ENCODE measurements at places on chromosomes 3 and 15.

DNA sequence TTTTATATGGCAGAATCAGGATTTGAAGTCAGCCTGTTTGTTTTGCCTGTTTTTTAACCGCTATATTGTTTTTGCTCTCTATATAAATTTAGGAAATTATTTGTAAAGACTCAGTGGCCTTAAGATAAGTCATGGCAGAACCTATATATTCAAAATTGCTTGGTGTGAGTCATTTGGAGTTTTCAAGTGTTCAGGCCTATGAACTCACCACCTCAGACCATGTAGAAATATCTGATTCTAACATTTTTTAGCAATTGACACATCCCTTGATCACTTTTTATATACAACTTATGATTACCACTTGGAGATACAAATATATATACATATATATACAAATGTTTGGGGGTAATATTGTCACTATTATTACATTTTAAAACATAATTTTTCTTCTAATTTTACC lies 95.7 kb downstream of the VGLL3 start:
- no peak for DNase-seq

DNA sequence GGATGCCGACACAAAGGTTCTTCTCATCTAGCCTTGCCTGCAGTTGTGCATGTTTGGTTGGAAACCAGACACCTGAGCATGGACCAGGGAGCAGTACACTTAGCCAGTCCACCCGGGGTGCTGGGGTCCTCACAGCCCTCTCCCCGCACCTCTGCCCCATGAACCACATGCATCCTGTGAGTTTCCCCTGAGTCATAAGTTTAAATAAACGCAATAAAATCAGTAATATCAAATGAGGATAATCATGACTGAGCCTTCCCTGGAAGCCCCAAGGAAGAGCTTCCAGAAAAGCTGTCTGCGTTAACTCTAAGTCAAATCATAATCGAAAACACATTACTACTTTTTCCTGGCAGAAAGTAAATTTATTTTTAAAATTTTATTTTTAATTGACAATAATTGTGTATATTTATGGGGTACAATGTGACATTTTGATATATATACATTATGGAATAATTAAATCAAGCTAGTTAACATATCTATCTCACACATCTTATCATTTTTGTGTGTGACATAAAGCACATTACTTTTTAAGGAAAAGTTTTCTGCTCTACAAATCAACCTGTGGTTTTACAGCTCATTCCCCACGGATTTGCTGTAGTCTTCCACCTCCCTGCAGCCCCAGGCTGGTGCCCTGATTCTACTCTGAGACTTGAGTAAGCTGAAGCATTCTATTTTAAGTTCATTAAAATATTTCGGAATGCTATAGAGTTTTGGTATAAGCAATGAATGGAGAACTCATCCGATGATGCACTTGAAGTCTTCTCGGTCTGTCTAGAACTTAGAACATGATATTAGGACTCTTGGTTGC lies 166.0 kb upstream of the EIF1B start:
- no peak for DNase-seq

GRCh38 chr3:153180860-153181372 lies 18.9 kb downstream of the RAP2B start:
- DNase-seq: no peak

GRCh38 chr15:65244638-65245037 lies 33.4 kb upstream of the CILP start:
- DNase-seq: no peak

GRCh38 chr3:16063603-16064002 lies 110.9 kb upstream of the GALNT15 start:
- no peak for DNase-seq

- DNase-seq: no peak
Observed at GRCh38 chr3:100269410-100270214, 8.8 kb downstream of the TBC1D23 start.

DNA sequence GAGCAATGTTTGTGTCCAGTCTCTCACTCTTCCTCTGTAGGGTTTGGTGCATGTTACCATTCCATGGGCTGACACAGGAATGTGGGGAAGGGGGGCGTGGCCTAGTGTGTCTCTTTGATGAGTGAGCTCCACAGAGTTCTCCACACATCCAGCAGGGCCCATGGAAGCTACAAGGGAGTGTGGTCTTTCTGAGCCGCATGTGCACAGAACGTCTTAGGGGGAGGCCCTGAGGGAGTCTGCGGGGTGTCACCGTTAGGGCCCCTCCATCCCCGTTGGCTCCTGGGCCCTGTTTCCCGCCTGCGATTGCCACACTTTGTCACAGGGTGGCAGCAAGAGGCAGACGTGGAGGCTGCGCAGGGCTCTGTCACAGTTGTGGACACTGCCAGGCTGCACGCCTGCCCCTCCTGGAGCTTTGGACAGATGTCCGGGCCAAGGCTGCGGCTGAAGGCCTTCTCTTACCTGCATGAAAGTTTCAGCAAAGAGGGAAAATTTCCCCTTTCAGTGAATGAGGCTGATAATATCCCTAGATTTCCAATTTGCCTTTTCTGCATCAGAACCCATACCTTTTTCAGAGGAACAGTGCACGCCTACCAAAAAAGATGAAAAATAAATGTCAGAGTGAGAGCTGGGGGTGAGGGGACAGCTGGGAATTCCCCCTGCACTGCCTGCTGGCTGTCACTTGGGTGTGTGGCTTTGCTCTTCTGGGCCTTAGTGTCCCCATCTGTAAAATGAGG lies 24.3 kb downstream of the CACNA2D3 start:
- DNase-seq: no peak

GRCh38 chr15:41031232-41032078 lies 78.2 kb downstream of the CHAC1 start:
- DNase-seq: no peak

DNA sequence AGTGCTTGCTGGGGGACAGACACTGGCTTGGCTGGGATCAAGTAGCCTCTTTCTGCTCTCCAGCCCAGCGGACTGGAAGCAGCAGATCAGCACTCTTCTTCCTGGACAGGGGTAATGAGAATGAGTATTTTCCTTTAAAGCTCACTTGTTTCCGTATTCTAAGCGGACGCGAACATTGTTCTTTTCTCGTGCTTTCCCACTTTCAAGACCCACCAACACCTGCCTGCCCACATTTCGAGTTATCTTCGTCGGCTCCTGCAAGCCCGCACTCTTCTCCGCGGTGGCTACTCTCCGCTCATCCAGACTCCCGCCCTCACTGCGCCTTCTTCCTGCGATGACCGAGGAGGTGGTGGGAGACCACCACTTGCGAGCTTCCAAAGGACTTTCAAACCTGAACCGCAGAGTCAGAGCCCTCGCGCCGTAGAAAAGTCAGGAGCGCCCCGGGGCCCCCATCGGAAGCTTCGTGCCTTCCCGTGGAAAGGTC lies 1.6 kb upstream of the PPM1L start:
- DNase-seq: no peak

DNA sequence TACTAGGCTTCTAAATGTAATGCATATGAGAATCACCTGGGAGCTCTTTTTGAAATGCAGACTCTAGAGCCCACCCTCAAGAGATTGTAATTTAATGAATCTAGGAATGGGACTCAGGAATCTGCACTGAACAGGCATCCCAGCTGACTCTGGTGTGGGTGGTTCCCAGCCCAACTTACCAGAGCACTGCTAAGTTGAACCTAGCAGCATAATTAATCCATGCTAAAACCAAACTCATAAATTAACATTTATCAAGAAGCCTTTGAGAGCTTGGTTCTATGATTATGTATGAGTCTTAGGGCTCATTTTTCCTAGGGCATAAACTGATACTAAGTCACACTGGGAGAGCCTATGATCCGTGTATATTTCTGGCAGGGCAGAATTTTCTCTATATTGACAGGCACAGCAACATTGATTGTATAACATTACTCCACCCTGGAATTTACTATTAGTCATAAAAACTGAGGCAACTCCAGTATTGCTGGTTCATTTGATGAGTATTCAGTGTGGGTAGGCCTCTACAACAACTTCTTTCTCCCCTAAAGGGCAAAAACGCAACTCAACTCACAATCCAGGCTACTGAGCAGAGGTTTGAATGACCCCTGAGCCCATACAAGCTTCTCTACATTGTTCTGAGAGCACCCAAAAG lies 10.7 kb upstream of the CSTA start:
- DNase-seq: no peak

GRCh38 chr3:152858170-152858800 lies 23.4 kb downstream of the P2RY1 start:
- DNase-seq: no peak

DNA sequence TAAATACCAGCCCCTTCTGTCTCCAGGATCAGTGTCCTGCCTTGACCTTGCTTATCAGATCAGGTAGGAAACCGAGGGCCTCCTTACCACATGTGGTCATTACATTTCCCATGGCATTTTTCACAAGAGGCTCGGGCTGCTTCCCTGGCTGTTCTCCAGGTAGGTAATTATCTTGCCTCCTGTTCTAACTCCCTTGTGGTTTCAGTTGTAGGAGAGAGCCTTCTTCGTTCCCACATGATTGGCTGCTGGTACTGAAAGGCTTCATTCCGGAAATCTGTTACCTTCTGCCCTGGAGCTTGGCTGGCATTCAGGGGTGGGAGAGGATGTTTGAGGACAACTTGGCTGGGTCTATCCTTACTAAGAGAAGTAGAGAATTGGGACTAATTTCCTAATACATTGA lies 46.8 kb upstream of the RORA start:
- no peak for DNase-seq

DNA sequence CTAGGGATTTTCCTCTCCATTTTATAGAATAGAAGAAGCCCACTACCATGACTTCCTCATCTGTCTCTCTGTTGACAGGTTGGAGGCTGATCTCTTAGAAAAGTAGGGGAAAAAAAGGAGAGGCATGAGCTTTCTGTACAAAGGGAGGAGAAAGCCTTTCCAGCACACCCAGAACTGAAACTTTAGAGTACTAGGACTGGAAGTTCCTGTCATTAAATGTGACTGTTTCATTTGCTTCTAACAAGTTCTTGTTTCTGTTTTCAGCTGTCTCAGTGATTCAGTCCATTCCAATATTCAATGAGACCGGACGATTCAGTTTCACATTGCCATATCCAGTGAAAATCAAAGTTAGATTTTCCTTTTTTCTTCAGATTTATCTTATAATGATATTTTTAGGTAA lies 39.0 kb downstream of the INTS14 start:
- no peak for DNase-seq

- no peak for DNase-seq
Observed at GRCh38 chr3:112956351-112956750, 18.6 kb downstream of the CD200R1 start.

- DNase-seq: no peak
Observed at GRCh38 chr3:38587548-38588131, 61.8 kb downstream of the SCN5A start.

DNA sequence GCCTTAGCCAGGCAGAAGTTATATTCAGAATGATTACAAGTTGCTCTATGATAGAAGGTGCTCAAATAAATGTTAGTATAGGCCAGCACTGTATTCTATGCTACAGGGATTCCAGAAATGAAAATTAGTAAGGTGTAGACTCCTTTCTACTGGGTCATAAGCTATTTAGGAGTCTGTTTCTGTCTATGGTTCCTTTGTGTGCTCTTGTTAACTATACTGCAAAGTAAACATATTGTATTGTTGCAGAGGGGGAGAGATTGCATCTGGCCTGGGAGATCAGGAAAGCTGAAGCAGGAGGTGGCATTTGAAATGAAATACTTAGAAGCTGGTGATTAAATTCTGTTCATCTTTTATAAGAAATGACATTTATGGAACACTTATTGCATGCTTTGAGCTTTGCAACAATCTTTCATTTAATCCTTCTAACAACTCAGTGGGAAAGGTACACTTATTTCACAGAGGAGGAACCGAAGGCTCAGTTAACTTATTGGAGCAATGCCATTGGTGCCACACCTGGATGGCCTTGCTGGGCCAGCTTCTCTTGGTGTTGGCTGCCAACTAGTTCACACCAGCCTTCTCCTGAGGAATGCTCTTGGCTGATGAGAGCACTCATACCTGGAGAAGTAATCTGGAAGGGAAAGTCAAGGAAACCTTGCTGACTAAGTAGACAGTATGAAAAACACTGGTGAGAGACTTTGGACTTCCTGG lies 39.1 kb downstream of the ABHD5 start:
- DNase-seq: no peak

DNA sequence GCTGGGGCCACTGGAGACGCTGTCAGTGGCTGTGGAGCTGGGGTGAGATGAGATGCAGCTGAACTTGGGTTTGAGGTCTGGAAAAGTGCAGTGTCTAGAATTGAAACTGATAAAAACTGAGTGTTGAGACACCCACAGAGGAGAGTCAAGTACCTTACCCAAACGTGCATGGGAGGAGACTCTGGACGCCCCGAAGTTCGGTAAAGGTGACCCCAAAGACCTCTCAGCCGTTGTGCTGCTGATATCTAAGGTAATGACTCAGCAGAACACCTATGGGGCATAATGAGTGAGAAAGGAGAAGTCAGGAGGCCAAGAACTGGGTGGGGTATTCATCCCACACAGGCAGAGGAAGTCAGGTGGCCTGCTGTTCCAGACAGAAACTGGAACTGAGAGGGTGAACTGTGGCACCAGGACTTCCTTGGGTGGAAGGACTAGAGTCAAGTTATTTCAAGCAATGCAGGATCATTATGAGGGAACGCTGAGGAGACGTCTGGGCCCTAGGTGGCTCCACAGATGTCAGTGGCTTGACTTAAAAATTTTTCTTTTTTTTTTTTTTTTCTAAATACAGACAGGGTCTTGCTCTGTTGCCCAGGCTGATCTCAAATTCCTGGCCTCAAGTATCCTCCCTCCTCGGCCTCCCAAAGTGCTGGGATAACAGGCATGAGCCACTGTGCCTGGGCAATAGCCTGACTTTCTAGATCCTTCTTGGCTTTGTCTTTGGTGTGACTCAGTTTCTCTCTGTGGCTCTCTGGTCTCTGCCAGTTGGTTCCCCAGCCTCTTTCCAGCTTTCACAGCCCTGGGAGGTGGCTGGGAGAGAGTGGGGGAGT lies 67.6 kb upstream of the GCNT3 start:
- no peak for DNase-seq

- no peak for DNase-seq
Observed at GRCh38 chr3:126509597-126510307, 7.8 kb downstream of the UROC1 start.

- no peak for DNase-seq
Observed at GRCh38 chr3:146537603-146538002, 6.8 kb downstream of the PLSCR1 start.

DNA sequence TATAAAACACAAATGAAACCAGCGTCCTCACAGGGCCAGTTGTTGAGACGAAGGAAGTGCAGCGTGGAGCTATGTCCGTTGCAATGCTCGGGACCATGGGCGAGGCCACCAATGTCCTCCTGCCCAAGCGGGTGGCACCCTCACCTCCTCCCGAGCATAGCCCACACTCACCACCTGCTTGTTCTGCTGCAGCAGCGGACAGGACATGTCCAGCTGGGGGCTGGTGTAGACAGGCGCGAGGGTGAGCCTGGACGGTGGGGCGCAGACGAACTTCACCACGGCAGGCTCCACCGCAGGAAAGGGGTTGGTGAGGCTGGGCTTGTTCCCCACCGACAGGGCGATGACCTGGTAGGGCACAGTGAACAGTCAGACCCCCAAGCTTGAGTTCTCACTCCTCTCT lies 62.1 kb downstream of the NUP210 start:
- no peak for DNase-seq

DNA sequence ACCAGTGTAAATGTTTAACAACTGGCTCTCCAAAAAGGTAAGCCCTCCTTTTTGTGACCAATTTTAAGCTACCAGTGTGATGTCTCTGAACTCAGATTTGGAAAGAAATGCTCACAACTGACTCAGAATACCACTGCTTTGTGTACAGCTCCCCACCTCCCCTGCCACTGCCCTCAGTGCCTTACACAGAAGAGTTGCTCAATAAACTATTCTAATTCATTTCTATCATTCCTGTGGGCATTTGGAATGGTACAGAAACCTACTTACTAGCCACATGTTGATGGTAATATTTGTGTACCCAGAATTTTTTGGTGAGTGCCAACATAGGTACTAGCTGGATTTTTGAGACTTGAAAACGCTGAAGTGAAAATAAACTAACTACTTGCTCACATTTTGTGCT lies 16.0 kb downstream of the LRRN1 start:
- no peak for DNase-seq

Data from omental fat pad (tissue), 4 donors.